ENCODE measurements at places on chromosomes 1 and 21. TPM values are rescaled to one million over a fixed set of nuclear protein-coding genes. Genes with fewer than 3 reads are reported as not detected.
A peak's percentile ranks its signal among the peaks of the same experiment; 100 is the strongest.

DNA sequence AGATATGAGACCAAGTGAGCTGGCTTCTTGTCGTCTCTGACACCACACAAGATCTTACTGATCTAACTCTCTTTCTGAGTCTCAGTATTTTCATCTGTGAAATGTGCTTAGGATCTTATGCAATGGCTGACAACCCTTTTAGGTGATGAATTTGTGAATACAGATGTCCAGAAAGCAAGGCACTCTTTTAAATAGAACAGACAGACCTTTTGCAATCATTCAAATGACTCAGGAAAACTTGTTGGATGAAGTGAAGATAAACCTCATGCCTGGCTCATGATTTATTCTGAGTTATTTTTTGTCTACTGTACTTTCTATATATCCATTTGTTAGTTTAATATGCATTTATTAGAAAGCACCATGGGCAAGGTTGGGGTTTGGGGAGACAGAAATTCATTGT, 411.3 kb downstream of the PTPRU start:
- no peak for DNase-seq

DNA sequence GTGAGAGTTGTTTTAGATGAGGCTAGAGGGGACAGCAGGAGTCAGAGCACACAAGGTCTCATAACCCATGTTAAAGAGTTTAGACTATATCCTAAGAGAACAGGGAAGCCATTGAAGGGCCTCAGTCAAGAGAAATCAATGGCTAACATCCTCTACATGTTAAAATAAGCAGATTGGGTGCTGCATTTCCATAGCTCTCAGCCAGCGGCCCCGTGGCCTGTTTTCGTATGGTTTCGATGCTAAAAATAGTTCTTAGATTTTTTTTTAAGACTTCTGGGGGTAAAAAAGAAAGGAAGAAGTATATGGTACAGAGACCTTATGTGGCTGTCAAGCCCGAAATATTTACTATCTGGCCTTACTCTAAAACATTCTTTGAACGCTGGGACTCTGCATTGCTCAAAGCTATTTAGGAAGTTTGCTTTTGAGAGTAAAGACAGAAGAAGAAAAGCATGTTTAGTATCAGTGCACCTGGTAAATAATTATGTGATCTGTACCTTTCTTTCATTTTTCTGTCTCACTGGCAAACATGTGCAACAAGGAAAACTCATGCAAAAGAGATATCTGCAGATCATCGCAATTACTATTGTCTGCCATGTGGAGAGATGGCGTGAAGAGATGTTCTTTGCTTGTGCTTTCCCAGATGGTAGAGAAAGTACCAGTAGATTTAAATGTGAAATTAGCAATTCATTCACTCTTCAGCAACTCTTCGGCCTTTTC, 8.4 kb downstream of the PDIK1L start:
- DNase-seq, result no peak

DNA sequence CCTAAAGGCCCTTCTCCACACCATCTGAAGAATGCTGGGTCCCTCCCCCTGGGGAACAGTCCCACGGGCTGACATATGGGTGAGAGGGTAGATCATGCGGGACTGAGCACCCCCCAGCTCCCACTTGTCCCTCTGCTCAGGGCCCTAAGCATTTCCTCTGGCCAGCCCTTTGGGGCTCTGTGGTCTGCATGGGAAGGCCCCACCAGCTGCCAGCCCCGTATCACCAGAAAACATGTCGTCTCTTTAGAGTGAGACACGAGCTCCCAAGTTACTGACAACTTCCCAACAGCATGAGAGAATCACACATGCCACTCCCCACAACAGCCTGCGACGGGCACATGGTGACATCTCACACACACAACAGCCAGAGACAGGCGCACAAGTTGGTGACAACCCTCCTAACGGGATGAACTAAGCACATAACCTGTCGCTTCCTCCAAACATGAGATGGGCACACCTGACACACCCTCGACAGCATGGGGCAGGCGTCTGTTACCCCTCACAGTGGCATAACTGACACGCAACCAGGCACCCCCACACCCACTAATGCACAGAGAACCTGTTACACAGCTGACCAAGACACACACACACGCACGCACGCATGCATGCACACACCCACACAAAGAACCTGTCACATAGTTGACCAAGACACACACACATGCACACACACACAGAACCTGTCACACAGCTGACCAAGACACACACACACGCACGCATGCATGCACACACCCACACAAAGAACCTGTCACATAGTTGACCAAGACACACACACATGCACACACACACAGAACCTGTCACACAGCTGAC, 41.2 kb downstream of the AHDC1 start:
- no peak for DNase-seq

PARP1 gene
- total RNA-seq, result 156 TPM

LCE3B gene
- not detected for total RNA-seq

DNA sequence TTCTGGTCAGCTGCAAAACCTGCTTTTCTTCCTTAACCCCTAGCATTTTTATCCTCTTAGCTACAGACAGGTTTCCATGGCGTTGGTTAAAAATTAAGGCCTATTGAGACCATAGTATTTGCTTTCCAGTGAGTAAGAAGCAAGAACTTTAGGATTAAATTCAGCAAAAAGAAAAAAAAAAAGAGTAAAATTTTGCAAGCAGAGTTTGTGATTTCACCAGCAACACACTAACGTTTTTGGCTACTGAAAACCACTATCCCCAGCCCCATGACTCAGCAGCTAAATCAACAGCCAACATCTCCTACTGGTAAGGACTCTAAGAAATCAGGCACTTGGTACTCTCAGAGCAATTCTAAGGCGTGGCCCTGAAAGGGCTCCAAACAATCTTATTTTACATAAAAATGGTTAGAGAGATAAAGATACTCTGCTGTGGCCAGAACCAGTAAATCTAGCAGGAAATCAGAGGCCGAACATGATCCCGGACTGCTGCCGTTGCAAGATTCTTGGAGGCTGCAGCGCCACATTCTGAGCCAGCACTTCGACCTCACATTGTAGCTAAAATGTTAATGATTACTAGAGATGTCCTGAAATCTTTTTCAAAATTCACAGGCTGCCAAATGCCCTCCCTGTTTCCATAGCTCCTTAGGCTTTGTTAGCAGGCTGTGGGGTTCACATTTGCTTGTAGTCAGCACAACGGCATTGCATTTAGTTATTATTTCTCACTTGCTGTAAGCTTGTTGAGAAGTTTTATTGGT, 1.6 kb upstream of the ENO1 start:
- peak; percentile 35 for DNase-seq

- DNase-seq, result no peak
These were observed 22.5 kb downstream of the CFAP74 start for GRCh38 chr1:1981142-1981500.
